ENCODE measurements at places on chromosomes 3 and 15.

GRCh38 chr15:63163217-63163616 lies 5.9 kb upstream of the RPS27L start:
- DNase-seq, result no peak

- no peak for DNase-seq
These were observed 35.3 kb upstream of the ABHD10 start for GRCh38 chr3:111943533-111943932.

DNA sequence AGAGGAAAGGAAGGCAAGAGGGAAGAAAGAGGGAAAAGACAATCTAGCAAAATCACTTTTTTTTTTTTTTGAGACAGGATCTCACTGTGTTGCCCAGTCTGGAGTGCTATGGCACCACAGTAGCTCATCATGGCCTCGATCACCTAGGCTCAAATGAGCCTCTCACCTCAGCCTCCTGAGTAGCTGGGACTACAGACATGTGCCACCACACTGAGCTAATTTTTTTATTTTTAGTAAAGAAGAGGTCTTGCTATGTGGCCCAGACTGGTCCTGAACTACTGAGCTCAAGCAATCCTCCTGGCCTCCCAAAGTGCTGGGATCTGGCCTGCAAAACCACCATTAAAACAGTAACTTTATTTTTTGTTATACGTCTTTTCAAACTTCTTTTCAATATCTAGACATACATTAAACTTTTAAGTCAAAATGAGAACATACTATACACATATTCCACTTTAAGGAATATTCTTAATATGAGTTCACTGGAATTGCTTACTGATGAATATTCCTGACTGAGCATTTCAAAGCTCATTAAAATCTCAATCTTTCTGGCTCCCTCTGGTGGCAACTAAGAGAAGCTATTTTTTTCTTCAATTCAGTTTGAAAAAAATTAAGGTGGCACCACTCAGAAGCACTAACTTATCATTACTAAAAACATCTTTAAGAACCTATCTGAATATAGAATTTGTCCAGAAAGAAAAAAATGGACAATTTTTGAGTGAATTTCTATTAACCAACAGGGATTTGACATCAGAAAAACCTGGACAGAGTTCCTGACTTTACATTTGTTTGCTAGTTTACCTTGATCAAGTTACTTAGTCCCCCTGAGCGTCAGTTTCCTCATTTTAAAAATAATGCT lies 40.9 kb downstream of the UACA start:
- DNase-seq, result peak; percentile 73

GRCh38 chr15:83208367-83208661 lies 691 bp upstream of the HDGFL3 start:
- DNase-seq, result peak; percentile 35
